Hematopoietic multipotent progenitor cell (in vitro differentiated cells): ENCODE measurements at places on chromosomes 2 and 18.
A peak's percentile ranks its signal among the peaks of the same experiment; 100 is the strongest.

- no peak for DNase-seq
Measured at GRCh38 chr18:26544451-26544850, 3.9 kb downstream of the KCTD1 start.

DNA sequence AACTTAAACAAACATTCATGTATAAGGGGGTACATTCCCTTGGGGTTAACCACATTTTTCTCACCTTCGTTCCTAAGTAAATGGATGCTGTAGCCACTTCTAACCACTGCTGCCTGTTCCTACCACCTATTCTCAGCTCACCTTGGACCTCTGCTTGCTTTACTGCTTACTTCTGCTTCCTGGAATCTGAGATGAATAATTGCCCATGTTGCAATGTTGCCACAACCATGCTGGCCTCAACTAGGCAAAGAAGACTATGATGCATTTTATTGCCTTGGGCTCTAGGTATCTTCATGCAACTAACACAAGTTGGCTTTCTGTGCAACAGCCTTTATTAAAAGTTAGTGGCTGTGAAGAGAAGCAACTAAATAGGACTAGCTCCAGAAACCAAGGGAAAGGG is 106.3 kb upstream of the TCF4 start:
- no peak for DNase-seq

- no peak for DNase-seq
Measured at GRCh38 chr2:43170405-43171105, 55.9 kb downstream of the ZFP36L2 start.

DNA sequence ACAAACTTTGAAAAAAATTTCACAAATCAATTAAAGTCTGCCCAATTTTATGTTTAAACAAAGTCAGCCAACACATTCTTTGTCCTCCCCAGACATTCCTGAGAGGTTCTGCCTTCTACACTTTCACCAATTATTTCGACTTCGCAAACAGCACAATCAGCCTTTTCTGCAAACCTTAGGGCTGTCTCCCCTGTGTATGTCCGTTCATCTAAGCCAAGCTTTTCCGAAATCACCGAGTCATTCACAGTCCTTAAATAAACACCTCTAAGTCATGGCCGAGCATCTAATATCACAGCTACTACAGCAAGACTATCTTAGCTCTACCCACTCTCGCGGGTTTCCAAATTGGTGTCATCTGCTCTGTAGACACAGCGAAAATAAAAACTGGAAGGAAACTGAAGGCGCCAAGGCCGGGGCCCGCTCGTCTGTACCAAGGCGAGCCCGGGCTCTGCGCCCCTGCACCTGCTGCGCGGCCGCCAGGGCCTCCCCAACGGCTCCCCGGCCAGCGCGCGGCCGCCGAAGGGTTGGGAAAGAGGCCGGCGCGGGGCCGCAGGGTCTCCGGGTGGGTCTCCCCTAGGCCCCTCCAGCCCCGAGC is 730 bp downstream of the ODC1 start:
- DNase-seq = no peak

DNA sequence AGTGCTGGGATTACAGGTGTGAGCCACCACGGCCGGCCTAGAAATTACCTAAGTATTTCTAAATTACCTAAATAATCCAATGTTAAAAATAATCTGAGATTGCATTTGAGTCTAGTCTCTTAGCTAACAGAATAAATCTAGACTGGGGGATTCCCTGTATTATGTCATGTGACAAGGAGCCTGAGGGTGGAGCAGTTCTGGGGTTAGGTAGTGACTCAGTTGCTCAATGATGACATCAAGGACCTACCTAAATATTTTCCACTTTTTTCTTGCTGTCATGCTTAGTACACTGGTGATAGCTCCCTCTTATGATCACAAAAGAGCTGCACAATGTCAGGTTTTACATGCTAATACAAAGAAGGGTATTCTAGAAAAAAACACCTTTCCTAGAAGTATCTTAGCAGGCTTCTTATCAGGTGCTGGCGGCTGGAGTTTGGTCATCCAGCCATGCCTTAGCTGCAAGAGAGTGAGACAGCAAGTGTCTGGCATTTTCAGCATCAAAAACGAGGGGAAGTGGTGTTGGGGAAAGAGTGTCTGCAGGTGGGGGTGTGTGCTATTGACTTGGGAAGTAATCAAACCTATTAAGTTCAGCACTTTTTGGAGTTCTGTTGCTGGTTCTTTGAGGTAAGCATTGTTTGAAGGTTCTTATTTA is 17.5 kb upstream of the CEP192 start:
- DNase-seq = no peak

- no peak for DNase-seq
Measured at GRCh38 chr2:98571796-98572195, 36.5 kb downstream of the COA5 start.

DNA sequence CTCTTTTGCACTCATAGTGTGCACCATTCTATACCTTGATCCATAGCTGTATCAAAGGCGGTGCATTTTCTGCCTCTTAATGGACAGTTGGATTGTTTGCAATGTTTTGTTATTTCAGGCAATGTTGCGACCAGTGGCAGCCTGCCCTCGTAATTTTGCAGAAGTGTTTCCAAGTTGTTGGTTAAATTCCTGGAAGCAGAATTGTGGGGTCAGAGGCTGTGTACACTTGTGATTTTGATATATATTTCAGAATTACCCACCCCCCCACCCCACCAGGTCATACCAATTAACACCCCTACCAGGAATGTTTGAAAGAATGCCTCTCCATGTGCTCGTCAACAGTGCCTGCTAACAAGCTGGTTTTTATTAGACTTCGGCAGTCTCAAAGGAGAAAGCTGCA is 32.4 kb upstream of the IL1R1 start:
- no peak for DNase-seq

DNA sequence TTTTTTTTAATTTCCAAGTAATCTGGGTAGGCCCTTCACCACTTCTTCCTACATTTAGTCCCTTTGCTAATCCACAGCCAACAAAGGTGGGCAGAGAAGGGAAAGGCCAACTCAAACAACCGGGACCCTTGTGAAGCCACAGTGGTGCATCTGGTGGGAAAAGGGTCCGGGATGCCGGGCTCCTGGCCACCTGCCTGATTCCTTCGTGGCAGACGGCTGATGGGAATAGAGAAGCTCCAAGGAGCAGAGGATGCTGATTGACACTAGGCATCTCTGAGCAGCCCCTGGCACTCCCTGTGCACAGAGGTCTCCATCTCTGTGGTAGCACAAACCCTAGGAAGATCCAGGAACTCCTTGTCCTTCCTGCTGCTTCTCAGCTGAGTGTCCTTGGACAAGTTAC is 37.0 kb downstream of the POLR1A start:
- no peak for DNase-seq

- DNase-seq = no peak
Measured at GRCh38 chr18:54794823-54795222, 33.5 kb upstream of the RAB27B start.

DNA sequence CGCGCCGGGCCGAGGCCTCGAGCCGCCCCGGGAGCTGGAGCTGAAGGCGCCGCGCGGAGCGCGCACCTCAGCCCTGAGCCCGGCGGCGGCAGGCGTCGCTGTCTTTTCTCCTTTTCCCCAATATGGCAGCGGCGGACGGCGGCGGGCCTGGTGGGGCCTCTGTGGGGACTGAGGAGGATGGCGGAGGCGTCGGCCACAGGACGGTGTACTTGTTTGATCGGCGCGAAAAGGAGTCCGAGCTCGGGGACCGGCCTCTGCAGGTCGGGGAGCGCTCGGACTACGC is 369 bp downstream of the SMCHD1 start:
- DNase-seq = no peak

DNA sequence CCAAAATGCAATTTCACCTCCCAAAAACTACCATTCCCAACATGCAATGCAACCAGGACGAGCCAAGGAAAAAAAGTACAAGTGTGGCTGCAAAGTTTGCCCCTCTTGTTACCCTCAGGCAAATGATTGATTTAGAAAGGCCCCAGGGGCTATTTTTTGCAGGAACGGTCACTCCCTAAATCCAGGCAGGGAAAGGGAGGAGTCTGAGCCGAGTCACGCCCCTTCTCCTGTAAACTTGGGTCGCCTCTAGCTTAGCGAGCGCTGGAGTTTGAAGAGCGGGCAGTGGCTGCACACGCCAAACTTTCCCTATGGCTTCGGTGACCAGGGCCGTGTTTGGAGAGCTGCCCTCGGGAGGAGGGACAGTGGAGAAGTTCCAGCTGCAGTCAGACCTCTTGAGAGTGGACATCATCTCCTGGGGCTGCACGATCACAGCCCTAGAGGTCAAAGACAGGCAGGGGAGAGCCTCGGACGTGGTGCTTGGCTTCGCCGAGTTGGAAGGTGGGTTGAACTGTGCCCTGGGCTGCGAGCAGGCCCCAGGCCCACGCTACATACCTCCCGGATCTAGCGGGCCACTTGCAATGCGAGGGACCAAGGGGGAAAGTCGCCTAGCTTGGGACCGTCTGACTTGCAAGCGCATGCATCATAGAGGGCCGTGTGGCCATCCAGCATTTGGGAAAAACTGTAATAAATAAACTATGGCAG is at the start of gene GALM:
Gene GALM (plus strand): TSS at position 261 of the 702 bp plus-strand sequence. CDS start 48 bp downstream, at position 309.
- peak; percentile 69 for DNase-seq

GRCh38 chr2:234158812-234159211 is 108.3 kb downstream of the SPP2 start:
- DNase-seq = no peak

DNA sequence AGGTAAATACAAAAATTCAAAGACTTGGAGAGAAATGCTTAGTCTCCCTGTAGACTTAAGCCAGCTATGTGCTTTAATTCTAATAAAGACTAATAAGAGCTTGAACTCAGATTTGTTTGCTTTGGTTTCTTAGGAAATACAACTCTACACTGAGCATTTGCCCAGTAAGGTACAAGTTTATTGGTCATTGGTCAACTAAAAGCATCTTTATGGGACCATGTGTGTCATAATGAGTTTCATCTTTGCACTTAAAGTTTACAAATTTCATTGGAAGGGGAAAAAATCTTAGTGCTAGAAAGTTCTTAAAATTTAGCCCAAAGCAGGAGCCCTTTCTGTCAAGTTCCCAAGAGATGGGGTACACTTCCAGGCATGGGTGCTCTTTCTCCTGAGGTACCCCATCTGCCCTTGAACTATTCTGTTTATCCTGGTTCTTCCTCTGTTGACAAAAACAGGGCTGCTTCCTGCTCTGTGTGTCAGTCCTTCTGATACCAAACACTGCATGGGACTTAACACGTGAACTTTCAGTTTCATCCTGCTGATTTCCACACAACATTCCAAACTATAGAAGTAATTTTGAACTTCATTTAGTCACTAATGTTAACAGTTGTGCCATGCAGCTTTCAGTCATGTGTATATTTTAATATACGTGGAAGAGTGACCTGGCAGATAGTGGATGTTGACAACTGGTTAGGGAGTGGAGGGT is 200.2 kb downstream of the TPGS2 start:
- DNase-seq = no peak

GRCh38 chr18:40013001-40013609 is 1941.9 kb upstream of the PIK3C3 start:
- no peak for DNase-seq

DNA sequence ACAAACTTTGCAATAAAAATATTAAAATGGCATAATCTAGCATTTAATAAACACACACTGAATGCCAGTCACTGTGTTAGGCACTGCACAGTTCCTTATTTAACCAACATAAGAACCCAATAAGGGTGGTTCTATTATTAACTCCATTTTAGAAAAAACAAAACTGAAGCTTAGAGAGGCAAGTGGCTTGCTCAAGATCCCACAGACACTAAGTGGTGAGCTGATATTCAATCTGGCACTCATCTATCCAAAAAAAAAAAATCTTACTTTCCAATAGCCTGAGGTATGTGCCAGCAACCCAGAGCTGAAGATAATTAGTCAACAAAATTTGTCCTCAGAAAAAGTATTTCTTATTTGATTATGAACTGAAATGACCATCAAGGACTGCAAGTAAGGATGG is 799 bp downstream of the CYTIP start:
- DNase-seq = no peak

DNA sequence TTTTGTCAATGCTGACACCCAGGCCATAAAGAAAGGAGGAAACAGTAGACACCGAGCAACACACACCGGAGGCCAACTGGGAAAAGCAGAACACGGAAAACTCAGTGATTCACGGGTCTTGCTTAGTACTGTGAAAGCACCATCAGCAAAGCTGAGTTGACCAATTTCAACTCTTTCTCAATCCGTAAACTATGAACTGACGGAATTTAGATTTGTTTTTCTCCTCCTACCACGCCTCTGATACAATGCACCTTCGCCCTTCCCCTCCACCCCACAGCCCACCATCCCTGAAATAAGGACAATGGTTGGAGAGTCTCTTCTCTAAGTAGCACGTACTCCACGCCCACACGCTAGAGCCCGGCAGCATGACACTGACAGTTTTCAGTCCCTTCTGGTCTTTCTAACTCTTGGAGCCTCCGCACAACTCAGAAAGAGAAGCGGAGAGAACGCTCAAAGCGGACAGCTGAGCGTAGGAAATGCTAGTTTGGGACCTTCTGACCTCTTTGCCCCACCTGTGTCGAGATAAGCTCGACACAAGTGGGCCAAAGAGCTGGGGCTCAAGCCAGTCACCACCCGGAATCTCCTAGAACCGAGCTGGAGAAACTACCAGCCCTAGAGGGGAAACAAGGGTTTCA is 669 bp downstream of the LNPK start:
- peak; percentile 19 for DNase-seq

DNA sequence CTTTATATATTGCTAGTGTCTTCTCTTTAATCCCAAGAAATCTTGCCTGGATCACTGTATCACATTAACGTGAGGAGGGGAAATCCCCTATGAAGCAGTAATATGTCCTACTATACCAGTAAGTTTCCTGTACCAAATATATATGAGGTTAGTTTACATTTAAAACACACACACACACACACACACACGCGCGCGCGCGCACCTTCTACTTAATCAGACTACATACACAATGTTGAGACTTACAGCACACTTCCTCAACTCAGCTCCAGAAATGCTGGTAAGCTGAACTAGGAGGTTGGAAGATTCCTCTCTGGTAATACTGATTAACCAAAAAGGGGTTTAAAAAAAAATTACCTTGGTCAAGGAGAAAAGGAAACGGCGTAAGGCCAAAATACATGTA is 49.3 kb downstream of the USP34 start:
- peak; percentile 42 for DNase-seq

GRCh38 chr2:177753682-177754491 is 318.7 kb downstream of the PDE11A start:
- DNase-seq = peak; percentile 92

DNA sequence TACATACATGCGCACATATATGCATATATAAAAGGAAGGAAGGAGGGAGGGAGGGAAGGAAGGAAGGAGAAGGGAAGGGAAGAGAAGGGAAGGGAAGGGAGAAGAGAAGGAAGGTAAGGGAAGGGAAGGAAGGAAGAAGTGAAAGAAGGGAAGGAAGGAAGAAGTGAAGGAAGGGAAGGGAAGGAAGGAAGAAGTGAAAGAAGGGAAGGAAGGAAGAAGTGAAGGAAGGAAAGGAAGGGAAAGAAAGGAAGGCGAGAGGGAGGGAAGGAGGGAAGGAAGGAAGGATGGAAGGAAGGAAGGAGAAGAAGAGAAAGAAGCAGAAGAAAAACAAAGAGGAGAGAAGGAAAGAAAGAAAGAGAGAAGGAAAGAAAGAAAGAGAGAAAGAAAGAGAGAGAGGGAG is 16.9 kb downstream of the COL6A3 start:
- no peak for DNase-seq

DNA sequence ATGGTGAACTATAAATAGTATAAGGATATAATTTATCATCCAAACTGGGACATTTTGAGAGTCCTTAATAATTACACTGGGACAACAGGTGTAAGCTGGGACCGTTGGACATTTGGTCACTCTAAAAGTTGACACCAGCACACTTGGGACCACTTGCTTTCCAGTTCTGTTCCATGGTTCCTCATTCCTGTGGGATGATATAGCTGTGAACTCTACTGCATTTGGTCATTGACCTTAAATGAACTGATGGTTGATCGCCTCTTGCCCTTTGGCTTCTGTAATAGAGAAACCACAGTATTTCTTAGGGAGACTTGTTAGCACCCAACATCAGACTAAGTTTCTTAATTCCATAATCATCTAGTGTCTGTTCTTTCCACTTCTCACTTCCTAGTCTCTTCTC is 46.7 kb downstream of the EML6 start:
- DNase-seq = no peak
